Brain microvascular endothelial cell (primary cell): ENCODE measurements at places on chromosomes 11 and 22.

- DNase-seq: no peak
Observed at GRCh38 chr11:131686836-131687235, 316.4 kb downstream of the NTM start.

- DNase-seq: no peak
Observed at GRCh38 chr11:73916435-73916834, 34.4 kb upstream of the DNAJB13 start.

GRCh38 chr11:64844330-64845128, at the start of gene CDC42BPG:
CDC42BPG (minus strand) TSS chr11:64844653; CDS start chr11:64844569, 84 bp downstream.
- DNase-seq: peak; percentile 37

DNA sequence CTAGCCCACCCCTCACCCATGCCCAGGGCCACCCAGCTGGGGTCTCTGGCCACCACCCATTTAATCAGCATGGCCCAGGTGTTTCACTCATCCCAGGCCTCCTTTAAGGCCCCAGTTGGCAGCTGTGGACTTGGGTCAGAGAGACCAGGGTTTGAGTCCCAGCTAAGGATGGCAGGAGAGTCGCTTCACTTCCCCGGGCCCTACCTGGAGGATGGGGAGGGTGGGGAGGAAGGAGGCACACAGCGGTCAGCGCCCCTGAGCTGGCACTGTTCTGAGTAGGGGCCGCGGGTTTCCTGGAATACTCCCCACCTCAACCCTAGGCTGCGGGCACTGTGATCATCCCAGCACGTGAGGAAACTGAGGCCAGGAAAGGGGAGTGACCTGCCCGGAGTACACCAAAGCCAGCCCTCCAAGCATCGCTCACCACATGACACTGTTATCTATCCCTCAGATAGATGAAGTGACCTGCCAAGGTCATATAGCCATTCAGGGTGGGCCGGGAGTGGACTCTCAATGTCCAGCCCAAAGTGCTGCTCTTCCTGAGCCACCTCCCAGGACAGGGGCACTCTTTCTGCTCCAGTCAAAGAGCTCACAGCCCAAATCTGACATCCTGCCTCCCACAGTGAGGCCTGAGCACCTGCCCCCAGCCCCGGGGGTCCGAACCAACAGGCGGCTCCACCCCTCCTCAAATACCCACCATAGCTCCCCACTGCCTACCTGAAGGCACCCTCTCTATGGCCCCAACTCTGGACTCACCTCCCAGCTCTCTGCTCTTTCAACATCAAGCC, 3.4 kb upstream of the ATP5MGL start:
- DNase-seq: no peak

DNA sequence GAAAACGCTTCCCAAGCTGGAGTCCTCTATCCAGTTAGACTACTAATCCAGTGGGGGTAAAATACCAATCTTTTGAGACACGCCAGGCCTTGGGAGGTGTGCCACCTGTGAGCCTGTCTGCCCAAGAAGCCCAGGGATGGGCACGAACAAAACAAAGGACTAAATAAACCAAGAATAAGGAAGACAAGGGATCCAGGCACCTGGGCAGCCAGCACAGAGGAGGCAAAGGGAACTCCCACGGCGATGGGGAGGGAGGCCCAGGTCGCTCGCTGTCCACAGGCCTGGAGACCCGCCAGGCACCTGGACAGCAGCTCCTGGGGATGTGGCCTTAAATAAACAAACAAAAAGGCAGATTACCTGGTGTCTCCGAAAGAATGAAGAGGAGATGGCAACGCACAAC, 31.4 kb downstream of the LRFN4 start:
- no peak for DNase-seq

GRCh38 chr11:26580929-26581328, 8.9 kb upstream of the MUC15 start:
- DNase-seq: no peak

GRCh38 chr11:125075900-125076317, 12.8 kb downstream of the SLC37A2 start:
- DNase-seq: no peak

DNA sequence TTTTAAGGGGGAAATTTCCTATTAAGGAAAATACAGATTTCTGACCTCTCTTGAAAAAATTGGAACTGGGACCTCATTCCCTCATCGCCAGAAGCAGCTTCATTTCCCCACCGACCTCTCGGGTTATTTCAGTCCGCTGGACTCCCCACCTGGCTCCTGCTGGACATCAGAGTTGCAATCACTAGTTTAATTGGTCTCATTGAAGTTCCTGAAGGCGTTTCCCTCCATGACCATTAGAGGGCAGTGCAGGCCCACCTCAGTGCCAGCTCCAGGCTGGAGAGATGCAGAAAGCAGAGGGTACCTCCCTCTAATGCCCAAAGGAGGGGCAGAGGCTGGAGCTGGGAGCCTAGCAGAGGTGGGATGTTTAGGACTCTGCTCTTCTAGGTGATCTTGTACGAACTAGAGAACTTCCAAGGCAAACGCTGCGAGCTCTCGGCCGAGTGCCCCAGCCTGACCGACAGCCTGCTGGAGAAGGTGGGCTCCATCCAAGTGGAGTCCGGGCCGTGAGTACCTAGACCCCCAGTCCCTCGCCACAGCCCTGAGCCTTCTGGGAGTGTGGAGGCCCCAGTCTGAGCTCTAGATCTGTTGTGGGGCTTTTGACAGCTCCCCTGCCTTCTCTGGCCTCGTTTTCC, 2.7 kb downstream of the CRYBB3 start:
- peak; percentile 49 for DNase-seq

- DNase-seq: no peak
Observed at GRCh38 chr11:115963156-115963555, 458.9 kb upstream of the CADM1 start.

GRCh38 chr11:115630214-115630613, 126.0 kb upstream of the CADM1 start:
- no peak for DNase-seq

- no peak for DNase-seq
Observed at GRCh38 chr11:117573326-117573725, 223.7 kb downstream of the DSCAML1 start.

GRCh38 chr22:25661073-25661472, 80.9 kb upstream of the MYO18B start:
- no peak for DNase-seq

DNA sequence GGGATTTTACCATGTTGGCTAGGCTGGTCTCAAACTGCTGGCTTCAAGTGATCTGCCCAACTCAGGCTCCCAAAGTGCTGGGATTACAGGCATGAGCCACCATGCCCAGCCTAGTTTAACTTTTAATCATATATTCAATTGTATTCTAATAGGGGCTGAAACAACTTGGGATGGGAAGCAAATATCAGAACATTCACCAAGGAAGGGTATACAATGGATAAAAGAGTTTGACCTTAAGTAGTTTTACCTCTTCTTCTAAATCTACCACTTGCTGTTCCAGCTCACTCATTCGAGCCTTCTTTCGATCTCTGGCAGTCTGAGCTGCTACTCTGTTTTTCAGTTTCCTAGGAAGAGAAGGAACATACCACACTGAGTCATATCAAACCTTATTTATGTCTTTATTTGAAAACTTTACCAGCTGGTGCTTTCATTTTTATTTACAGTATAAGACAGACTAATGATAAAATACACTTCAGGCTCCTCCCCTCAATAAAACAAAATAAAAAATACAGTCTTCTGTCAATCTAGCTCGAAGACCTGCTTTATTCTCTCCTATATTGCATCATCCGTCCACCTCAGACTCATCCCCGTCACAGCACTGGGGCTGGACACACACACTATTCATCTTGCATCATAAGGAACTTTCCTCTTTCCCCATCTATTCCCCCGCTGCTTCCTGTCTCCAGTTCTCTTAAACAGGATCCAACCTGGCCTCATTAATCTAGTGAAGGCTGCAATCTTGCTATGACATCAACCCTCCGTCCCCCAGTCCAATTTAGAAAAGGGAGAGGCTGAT, 1.4 kb downstream of the XBP1 start:
- peak; percentile 87 for DNase-seq

- DNase-seq: no peak
Observed at GRCh38 chr22:25940479-25940878, 198.5 kb downstream of the MYO18B start.

GRCh38 chr11:134742956-134743819, 331.1 kb upstream of the B3GAT1 start:
- peak; percentile 13 for DNase-seq

- DNase-seq: no peak
Observed at GRCh38 chr22:45105281-45105702, 58.4 kb upstream of the NUP50 start.

DNA sequence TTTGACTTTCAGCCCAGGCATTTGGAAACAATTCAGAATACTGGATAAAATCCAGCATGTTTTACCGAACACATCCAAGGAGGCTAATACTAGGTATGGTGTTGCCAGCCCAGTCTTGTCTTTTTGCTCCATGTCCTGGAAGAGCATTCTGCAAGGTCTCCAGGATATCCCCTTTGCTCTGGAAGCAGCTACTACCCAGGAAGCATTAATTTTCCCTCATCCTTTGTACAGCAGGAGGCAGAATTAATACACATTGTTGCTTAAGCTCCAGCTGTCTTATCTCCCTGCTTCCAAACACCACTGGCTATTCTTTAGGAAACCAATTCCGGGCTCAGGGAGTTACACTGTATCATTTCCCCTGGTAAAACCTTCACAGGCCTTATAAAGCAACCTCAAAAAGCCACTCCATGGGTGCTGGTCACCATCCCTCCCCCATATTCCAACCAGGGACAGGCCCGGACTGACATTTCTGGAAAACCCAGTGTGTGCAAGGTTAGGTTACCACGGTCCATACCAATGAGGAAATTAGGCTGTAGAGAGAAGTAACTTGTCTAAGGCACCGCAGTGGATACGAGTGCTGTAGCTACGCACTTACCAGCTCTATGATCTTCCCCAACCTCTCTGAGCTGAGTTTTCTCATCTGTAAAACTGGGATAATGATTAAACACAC, 1.5 kb upstream of the UBASH3B start:
- DNase-seq: no peak

DNA sequence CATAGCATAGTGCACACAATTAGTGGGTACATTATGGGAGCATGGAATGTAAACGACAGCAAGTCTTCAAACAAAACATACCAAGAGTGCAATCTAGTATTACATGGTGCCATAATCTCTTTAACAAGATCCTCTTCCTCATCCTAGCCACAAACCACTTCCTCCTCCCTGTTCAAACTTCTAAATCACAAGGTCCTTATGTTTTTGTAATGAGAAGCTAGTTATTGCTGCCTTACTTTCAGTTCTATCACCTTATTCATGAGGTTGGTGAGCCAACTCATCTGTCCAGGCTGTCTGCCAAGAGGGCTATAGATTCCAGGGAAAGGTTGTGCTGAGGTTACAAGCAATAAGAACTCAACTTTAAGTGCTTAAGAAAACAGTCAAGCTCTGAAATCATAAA, 195.4 kb upstream of the ARHGAP20 start:
- peak; percentile 90 for DNase-seq

DNA sequence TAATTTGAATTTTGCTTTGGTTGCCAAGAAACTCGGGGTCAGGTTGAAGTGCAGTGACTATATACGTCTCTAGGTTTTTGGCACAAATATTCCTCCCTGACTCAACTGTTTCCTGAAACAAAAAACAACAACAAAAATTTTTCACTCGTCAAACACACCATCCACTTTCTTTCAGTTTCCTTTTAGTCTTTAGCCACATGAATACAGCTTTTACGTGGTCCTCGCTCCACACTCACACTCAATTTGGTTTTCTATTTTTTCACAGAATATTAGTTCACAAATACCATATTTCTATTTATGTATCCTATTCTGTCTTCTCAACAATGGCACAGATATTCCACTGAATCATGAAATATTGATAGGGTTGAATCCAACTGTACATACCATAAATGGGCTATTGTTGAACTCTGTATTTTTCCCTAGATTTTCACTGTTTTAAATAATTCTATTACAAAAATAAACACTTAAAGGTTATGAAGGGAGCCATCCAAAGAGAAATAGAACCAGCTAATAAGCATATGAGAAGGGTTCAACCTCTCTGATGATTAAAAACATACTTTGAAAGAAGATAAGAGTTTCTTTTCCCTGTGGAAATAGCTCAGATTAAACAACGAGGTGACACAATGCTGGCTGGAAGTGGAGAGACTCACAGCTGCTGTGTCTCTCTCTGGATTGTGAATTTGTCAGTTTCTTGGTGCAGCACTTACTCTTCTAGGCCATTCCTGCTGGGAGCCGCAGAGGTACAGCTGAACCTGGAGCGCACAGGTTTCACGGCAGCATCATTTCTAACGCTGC, 5.1 kb upstream of the FBLN1 start:
- no peak for DNase-seq

DNA sequence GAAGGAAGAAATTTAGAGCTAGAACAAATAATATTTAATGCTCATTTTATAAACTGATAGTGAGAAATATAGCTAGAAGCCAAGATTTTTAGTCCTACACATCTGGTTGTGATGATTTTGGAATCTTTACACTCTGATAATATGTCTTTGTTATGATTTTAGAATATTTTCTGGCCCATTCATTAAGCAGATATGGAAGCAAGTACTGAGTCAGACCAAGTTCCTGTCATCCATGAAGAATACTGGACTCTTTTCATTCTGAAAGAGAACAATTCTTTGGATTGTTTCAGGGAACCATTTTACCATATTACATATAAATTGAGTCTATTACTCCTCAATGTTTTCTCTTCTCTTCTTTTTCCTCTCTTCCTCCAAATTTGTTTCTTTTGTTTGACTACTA, 227.4 kb downstream of the TMEM135 start:
- no peak for DNase-seq

GRCh38 chr11:31240340-31240904, 129.1 kb downstream of the DCDC1 start:
- peak; percentile 34 for DNase-seq

GRCh38 chr11:113184498-113184897, 129.9 kb upstream of the TTC12 start:
- DNase-seq: peak; percentile 84

GRCh38 chr11:33476945-33477606, 219.9 kb downstream of the HIPK3 start:
- peak; percentile 23 for DNase-seq

GRCh38 chr11:9875862-9876261, 212.0 kb downstream of the SWAP70 start:
- no peak for DNase-seq

- peak; percentile 67 for DNase-seq
Observed at GRCh38 chr11:23767576-23767975, 729.3 kb upstream of the LUZP2 start.

DNA sequence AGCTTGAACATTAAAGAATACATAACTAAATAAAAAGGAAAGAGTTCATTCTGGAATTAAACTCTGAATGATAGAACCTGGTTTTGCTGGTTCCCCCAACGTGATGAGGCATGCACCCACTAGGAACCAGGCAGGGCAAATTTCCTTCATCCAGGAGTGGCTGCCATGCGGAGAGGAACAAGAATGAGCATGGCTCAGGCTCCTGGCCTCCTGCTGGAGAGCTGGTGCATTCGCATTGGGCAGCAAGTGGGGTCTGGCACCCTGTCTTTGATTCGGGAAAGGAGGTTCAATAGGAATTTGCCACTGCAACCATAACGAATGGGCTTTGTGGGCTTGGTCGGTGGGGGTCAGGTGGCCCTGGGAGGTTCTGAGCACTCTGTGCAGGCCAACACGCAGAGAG, 169.8 kb upstream of the TENM4 start:
- DNase-seq: no peak
